ENCODE measurements at places on chromosomes 12 and 14. TPM values are rescaled to one million over a fixed set of nuclear protein-coding genes. Genes with fewer than 3 reads are reported as not detected.

- DNase-seq: no peak
Observed at GRCh38 chr12:5656836-5657235, 224.9 kb downstream of the NTF3 start.

DNA sequence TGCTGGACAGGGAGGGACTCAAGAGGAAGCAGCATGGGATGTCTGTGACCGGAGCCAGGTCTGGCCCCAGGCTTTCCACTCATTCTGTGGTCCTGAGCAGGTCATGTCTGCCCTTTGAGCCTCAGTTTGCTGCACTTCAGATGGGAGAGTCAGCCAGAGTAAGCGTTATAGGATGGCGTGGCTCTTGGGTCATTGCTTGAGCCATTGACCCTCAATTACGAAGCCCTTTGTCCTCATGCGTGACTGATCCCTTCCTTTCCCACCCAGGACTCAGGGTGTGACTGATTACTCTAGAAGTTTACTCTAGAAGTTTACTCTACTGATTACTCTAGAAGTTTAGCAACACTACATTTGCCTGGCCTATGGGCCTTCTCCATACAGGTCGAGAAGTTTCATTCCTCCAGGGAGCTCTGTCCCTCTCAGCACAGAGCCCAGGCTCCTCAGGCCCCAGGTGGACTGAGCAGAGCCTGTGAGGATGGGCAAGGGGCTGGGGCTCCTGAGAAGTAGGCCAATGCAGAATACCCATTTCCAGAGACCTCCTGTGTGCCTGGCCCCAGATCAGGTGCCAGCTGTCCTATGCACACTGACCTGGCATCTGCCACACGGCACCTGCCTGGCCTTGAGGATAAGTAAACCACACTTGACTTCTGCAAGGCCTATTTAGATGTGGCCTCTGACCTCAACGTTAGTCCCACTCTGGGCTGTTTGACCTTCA, 7.6 kb upstream of the IFI27 start:
- no peak for DNase-seq

DNA sequence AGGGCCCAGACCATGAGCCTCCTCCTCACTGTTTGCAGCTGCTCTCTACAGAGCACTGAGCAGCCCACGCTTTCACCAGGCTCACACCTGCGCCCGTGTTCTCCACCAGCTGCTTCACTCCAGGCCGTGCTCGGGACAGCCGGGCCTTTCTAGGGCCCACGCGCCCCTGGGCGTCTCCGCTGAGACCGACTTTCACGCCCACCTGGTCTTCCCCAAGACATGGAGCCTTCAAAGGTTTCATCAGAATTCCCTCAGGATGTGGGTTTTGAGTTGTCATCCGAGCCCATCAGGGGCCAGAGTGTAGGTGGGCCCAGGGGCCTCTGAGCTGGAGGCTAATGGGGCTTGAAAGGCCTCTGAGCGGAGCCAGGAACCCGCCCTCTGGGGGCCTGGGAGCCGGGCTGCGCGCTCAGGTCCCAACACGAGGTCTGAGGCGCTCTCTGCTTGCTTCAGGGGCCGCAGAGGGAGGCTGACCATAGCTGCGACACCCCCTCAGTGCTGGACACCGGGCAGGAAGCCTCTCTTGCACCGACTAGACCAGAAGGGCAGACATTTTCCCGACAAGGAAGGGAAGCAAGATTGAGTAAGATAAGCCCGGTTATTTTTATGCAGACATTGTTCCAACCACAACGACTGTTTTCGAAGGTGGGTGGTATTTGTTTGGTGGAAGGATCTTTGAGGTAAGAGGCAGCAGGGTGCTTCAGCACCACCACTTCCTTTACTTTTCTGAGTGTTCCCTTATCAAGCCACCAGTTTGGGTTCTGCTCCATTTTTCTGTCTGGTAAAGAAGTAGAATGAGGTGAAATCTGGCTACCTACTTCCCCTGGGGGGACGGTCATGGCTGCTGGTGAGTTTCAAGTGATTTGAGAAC, 125.0 kb upstream of the FUT8 start:
- DNase-seq: no peak

- DNase-seq: no peak
Observed at GRCh38 chr12:124740691-124741137, 123.0 kb downstream of the SCARB1 start.

DNA sequence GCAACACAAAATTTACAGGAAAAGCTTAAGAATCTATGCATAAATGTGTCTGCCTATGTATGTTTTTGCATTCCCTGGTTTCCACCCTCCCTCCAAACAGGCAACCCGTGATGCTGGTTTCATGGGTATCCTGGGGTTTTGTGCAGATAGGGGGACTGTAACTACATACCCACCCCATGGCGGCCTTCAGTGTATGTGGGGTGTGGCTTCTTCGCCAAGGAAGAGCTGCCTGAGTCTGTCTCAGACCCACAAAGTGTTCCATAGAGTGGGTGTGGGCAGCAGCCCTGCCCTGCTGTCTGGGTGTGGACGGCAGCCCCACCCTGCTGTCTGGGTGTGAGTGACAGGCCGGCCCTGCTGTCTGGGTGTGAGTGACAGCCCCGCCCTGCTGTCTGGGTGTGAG, 174.8 kb downstream of the ADGRD1 start:
- DNase-seq: no peak

GRCh38 chr12:34347367-34347766, 325.1 kb downstream of the ALG10 start:
- DNase-seq: no peak

- no peak for DNase-seq
Observed at GRCh38 chr12:16984484-16984883, 378.5 kb upstream of the LMO3 start.

GRCh38 chr14:72619111-72619571, 274.8 kb downstream of the DPF3 start:
- no peak for DNase-seq

DNA sequence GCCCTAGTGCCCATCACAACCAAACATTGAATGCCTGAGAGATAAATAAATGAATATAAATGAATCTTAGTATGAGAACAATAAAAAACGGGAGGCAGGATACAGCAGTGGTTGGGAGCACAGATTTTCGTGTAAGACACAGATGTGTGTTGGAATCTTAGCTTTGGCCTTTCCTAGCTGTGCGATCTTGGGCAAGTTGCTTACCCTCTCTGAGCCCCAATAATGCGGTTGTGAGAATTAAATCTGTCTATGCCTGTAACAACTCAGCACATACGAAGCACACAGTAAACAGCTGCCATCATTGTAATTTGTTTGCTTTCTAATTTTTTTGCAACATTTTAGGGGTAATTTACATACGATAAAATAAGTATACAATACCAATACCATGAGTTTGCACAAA, 89.8 kb downstream of the SRRM4 start:
- no peak for DNase-seq

Gene A2M
- total RNA-seq: 286 TPM
